Kidney capillary endothelial cell (primary cell): ENCODE measurements at places on chromosomes 2 and 18.

DNA sequence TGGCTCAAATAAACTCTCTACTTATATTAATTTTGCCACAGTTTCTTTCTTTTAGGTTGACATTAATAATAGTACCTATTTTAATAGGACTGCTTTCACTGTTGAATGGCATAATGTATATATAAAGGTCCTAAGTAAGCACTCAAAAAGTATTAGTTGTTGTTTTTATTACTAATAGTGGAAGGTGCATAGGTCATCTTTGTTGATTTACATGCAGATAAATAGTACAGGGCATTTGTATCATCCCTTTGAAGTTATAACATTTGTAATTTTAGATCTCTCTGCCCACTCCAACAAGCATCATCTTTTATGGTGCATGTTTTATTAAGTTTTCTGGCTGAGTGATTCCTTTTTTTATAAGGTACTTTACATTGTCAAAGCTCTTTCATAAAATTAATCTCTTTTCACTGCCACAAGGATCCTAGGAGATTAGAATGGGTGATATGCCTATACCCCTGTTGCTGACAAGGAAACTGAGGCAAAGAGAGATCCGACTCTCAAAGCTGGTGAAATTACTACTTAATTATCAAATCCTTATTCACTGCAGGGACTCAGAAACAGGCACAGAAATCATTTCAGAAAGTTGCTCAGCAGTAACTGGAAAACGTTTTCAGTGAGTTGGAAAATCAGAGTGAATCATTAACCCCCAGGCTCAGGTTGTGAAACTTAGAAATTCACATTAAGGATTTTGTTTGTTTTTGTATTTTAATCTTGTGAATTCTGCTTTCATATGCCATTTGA lies 299.6 kb downstream of the AGPS start:
- no peak for DNase-seq

GRCh38 chr2:85377083-85377482 lies 22.5 kb downstream of the ELMOD3 start:
- no peak for DNase-seq

DNA sequence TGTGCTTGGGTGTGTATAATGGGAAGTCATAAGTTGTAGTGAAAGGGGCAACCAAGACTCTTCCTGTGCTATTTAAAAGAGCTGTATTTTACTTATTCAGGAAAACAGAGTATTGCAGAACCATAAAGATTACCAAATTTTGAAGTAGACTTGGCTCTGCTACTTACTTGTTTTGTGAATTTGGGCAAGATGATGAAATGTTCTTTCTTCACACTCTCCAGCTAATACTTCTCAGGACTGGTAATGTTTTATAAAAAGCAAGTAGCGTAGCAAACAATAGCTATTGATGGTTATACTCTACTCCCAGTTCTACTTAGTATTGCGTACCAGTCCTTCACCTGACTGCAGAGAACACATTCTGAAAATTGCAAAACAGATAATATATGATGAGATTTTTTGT lies 374.1 kb downstream of the ARHGAP15 start:
- DNase-seq = no peak

DNA sequence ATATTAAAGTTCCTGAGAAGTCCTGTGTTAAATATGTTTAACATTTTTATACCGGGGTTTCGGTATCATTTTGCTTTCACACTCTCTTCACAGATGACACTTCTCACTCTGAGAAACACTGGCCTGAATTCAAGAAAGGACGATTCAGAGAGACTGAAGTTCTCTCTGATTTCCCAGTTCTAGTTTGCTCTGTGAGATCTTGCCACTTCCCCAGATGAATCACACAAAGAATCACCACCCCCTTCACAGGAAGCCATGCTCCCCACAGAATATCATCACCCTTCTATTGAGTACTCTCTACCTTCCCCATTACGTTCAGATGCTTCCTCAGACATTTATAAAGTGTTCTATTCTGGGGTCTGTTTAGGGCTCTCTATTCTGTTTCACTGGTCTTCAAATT lies 16.1 kb upstream of the CD207 start:
- DNase-seq = no peak

- DNase-seq = no peak
Observed at GRCh38 chr2:237408335-237409000, 5.5 kb downstream of the COL6A3 start.

- DNase-seq = no peak
Observed at GRCh38 chr18:24386681-24387080, 10.9 kb downstream of the OSBPL1A start.

- DNase-seq = no peak
Observed at GRCh38 chr2:7281231-7282201, 364.3 kb downstream of the RNF144A start.

DNA sequence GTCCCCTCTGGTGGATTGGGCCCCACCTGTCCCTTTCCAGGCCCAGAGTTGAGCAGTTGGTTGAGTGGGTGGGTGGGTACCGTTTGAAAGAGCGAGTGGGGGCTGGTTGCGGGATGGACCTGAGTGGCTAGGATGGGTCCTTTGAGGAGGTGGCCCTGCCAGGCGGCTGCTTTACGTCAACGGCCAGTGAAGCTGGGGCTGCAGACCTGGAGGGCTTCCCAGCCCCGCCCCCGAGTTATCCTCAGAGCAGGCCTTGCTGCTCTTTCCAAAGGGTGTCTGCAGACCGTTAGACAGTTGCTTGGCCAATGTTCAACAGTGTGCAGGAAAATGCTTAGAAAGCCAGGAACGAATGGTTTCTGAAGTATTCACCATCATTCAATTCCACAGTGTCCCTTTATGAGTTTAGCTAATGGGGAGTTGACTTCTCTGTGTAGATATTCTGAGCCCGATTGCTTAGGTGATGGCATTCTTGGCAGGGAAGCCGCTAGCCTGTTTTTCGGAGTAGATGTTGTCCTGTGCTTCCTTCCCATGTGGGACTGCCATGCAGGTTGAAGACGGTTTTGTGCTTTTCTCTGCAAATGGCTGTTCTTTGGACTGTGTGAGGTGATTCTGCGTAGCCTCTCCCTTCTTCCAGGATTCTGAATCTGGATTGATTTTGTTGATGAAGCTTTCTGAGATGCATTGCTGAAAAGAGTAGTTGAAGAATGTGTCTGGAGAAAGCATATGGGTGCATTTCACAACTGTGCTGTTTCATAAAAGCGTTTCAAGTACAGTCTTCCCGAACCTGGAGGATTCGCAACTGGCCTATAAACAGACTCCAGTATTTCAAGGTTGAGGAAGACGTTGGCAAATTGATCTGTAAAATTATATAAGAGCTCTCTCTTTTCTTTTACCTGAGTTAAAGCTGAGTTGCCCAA lies 45.8 kb downstream of the LDLRAD4 start:
- no peak for DNase-seq

GRCh38 chr18:49617865-49618264 lies 56.0 kb downstream of the LIPG start:
- DNase-seq = no peak

DNA sequence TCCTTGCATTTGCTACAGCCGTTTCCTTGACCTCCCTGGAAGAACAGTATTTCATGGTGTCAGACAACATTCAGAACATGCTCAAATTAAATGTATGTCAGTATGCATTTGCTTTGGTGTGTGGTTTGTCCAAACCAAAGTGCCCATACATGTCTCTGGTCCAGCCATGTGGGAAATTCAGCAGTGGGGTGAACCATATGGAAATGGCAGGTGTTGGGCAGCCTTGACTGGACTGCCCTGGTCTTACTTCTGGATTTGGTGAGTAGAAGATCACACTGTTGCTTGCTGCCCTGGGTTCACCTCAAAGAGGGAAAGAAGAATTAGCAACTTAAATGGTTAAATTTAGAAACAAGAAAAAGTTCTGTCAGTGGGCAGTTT lies 84.5 kb downstream of the MSH2 start:
- no peak for DNase-seq

- DNase-seq = no peak
Observed at GRCh38 chr2:99942561-99943347, 199.6 kb downstream of the AFF3 start.

- DNase-seq = no peak
Observed at GRCh38 chr18:79849328-79850207, 51.8 kb downstream of the KCNG2 start.

DNA sequence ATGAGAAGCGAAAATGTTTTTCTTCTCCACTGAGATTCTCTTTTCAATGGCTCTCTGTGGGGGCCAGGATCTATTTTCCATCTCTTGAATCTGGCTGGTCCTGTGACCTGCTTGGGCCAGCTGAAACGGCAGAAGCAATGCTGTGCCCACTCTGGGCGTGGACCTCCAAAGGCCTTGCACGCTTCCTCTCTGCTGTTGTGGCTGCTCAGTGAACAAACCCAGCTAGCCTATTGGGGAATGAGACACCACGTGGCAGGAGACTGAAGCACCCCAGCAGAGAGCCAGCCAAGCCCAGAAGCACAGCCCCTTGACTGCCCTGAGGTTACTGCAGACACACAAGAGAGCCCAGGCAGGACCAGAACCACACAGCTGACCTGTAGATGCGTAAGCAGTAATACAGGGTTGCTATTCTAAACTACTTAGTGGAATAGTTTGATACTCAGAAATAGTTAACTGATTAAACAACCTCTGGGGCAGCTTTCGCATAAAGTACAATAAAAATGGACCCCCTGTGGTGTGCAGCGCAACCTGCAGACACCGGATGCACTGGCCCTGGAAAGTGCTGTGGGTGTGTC lies 221.7 kb upstream of the SH3BP4 start:
- no peak for DNase-seq

GRCh38 chr2:21233194-21233593 lies 109.4 kb downstream of the TDRD15 start:
- no peak for DNase-seq

- DNase-seq = no peak
Observed at GRCh38 chr18:13241893-13242175, 23.3 kb downstream of the LDLRAD4 start.

GRCh38 chr2:118622913-118623312 lies 224.5 kb downstream of the EN1 start:
- DNase-seq = no peak

DNA sequence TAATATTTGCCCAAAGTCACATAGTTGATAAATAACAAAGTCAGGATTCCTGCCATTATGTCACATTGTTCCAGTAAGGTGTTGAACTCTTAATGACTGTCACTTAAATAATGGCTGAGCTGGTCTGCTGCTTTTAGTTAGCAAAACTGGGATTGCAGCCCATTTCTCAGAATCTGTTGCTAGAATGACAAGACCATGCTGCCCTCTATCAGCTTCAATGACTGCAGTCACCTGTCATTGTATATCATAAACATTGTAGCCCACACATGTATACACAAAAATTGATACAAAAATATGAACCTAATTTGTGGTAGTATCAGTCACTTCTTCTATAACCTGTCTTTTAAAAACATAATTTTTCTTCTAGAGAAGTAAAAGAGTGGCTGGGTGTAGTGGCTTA lies 121.1 kb downstream of the FAM161A start:
- DNase-seq = no peak

- DNase-seq = no peak
Observed at GRCh38 chr2:11746807-11747459, 501 bp downstream of the LPIN1 start.

DNA sequence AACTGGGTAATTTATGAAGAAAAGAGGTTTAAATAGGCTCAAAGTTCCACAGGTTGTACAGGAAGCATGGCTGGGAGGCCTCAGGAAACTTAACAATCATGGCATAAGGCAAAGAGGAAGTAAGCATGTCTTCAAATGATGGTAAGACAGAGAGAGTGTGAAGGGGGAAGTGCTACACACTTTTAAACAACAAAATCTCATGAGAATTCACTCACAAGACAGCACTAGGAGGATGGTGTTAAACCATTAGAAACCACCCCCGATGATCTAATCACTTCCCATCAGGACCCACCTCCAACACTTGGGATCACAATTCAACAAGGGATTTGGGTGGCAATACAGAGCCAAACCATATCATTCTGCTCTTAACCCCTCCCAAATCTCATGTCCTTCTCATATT lies 34.9 kb downstream of the CFAP210 start:
- no peak for DNase-seq

DNA sequence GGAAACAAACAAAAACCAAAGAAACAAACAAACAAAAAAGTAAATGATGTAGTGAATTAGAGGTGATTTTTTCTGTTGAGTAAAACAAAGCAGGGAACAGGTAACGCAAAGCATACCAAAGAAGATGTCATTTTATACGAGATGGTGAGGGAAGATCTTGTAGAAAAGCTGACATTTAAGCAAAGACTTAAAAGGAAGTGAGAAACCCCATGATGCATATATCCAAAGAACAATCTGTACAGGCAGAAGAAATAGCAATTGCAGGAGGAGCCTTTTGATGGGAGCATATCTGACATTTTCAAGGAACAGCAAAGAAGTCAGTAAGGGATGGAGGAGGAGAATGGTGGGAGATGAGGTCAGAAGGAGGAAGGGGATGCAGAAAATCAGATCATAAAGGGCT lies 63.0 kb downstream of the KIDINS220 start:
- DNase-seq = no peak

DNA sequence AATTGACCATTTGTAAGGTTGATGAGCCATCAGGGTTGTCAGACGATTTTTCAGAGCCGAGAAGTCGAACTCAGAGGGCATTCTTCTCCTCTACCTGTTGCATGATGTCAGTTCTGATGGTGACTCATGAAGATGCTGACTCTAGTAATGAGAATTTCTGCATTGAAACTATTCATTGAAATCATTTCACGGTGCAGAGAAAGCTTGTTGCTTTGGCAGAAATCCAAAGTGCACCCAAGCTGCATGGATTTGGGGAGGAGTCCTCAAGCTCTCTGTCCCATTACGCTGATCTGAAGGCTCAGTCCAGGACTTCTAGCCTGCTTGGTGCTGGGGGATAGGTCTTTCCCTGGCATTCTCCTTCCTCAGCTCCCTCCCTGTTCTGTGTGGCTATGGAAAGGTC lies 125.7 kb upstream of the PXDN start:
- DNase-seq = no peak

DNA sequence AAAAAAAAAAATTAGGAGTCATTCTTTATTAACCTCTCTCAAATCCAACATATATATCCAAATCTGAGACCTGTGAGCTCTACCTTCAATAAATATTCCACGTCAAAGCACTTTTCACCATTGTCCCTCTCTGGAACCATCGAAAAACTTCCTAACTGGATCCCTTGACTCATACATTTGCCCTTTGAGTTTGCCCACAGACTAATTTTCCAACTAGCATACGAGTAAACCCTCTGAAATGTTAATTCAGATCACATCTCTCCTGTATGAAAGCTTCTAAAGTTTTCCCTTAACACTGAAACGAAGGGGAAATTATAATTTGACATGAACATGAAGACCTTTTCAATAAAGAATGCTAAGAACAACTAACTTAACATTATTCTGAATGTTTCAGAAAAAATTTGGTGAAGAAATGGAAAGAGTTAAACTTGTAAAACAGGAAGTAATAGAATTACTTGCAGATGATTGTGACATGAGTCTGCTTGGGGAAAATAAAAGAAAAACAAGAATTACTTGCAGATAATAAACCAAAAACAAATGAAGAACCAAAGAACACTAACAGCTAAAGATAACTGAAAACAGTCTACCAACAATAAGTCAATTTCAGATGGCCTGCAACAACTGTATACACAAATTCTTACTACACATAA lies 110.6 kb downstream of the C2orf74 start:
- peak; percentile 7 for DNase-seq

GRCh38 chr18:21998486-21998885 lies 170.9 kb upstream of the GATA6 start:
- no peak for DNase-seq
